NCI-H1092 (cell line): ENCODE measurements at places on chromosomes 5 and 9.
A peak's percentile ranks its signal among the peaks of the same experiment; 100 is the strongest.

GRCh38 chr9:16824545-16825330 lies 45.7 kb downstream of the BNC2 start:
- peak; percentile 36 for DNase-seq

DNA sequence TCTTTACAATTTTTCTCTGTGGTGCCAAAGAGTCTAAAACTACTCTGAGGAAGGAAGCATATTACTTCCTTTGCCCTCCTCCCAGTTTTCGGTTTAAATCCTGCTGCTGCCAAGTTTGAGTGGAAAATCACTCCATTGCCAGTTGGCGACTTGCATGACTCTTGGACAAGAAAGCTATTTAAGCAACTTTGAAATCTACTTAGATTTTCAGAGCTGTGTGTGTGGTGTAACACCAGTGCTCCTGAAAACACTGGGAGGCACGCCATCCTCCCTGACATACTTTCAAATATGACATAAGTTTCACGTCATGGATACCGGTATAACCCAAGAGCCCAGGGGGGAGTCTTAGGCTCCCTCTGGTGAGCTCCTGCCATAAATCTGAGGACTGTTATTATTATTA lies 83.5 kb upstream of the RIOK2 start:
- DNase-seq = no peak

- no peak for DNase-seq
Measured at GRCh38 chr5:135205632-135206349, 171.8 kb upstream of the PITX1 start.

GRCh38 chr9:124386201-124386600 lies 29.0 kb downstream of the PSMB7 start:
- no peak for DNase-seq

DNA sequence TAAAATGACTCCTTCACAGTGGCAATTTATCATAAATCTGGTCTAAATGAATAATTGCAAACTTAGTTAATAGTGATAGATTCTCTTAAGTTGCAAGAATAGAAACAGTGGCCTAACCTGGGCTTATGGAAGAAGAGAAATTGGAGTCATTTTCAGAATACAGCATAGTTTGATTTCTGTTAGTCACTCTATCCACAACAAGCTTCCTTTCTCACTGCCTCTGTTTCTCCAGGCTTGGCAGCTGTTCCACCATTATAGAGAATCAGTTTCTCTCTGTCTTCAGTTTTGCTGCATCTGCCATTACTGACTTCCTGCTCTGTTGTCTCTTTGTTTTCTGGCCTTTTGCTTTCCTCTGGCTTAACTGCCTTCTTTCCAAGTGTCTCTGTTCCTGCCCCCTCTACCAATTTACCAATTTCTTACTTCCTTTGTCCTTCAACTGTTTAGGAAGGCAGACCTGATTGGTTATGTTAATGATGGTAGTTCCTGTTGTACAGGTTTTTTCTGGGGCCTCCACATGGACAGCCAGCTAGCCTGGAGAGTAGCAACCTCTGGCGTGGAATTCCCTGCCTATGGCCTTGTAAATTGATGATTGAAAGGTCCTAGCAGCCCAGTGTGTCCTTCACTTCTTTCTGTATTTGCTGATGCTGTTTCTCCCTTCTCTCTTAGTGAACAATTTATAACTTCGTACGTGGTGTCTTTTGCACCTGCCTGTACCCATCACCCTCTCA lies 75.9 kb upstream of the RASGRF2 start:
- DNase-seq = no peak
